Bronchial epithelial cell (primary cell): ENCODE measurements at places on chromosomes 3 and 15. TPM values are rescaled to one million over a fixed set of nuclear protein-coding genes. Genes with fewer than 3 reads are reported as not detected.

DNA sequence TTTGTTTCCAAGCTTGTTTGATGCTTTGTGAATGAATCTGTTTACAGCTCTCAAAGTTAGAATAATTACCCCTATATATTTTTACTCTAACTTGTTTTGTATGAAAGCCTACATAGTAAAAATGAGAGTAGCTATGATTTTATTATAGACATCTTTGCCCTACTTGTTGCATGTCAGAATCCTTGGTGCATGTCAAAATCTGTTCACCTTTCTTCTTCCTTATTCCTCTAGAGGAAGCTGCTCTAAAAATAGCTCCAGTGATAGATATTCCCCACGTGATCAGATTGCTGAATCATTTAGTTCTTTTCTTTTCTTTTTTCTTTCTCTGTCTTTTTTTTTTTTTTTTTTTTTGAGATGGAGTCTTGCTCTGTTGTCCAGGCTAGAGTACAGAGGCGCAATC is 39.8 kb downstream of the LRRC49 start:
- peak; percentile 23 for DNase-seq

DNA sequence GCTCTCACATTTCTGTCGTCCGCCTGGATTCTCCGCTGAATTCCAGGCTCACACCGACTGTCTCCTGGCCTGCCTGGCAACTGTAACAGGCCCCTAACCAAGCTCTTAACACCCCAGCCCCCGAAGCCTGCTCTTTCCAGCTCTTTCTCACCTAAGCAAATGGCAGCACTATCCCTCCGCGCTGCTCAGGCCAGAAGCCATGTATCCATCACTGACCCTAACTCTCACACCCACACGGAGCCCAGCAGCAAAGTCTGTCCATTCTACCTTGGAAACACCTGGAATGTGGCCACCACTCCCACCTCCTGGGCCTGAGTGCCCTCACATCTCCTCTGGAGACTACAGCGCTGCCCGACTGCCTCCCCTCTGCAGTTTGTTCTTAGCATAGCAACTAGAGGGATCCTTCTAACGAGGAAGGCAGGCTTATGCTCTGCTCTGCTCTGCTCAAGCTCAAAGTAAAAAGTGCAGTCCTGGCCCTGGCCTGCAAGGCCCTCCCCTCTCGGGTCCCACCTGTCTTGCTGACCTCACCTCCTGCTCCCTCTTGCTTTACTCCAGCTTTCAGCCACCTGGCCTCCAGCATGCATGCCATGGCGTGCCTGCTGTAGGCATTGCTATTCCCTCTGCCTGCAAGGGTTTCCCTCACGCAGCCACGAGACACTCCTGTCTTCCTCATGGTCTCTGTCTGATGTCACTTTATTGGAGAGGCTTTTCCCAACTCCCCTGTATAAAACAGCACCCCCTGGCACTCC is 27.2 kb downstream of the FEM1B start:
- DNase-seq, result peak; percentile 86

The SLC6A1 gene
- total RNA-seq, result not detected in 2 replicates

The SPINK8 gene
- total RNA-seq, result not detected in 2 replicates

- DNase-seq, result no peak
Measured at GRCh38 chr3:57062101-57062631, 1.7 kb downstream of the SPATA12 start.

GRCh38 chr3:136938334-136938733 is 19.4 kb upstream of the IL20RB start:
- peak; percentile 64 for DNase-seq

GRCh38 chr3:61184956-61185355 is 66.3 kb downstream of the FHIT start:
- DNase-seq, result no peak

GRCh38 chr3:140974900-140975299 is 33.3 kb downstream of the SLC25A36 start:
- no peak for DNase-seq

The RAMAC gene
- 83.7 and 100 TPM in 2 replicates for total RNA-seq

GRCh38 chr3:50256978-50257890 is 11.7 kb upstream of the SEMA3B start:
- DNase-seq, result no peak

The CCR2 gene
- total RNA-seq, result 0.13 TPM in 1 of 2 replicates, not detected in the other

GRCh38 chr3:171835116-171835515 is 8.0 kb upstream of the TMEM212 start:
- no peak for DNase-seq

DNA sequence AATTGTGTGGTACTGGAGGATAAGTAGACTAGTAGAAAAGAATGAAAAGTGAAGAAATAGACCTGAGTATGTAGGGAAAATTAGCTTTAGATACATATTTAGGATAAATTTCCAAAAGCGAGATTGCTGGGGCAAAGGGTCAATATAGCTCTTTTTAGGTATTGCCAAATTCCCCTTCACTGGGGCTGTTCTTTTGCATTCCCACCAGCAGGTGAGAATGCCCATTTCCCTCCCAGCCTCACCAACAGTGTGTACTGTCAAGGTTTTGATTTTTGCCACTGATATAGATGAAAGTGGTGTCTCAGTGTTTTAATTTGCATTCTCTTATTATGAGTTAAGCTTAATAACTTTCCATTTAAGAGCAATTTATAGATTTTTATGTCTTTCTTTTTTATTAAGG is 35.7 kb upstream of the BHLHE40 start:
- DNase-seq, result no peak

- DNase-seq, result peak; percentile 58
Measured at GRCh38 chr3:188978421-188979171, 193.2 kb upstream of the TPRG1 start.

The CCRL2 gene
- total RNA-seq, result 0.13 and 0.26 TPM in 2 replicates

The RASGRF1 gene
- total RNA-seq, result under 0.01 TPM in 1 of 2 replicates, not detected in the other

DNA sequence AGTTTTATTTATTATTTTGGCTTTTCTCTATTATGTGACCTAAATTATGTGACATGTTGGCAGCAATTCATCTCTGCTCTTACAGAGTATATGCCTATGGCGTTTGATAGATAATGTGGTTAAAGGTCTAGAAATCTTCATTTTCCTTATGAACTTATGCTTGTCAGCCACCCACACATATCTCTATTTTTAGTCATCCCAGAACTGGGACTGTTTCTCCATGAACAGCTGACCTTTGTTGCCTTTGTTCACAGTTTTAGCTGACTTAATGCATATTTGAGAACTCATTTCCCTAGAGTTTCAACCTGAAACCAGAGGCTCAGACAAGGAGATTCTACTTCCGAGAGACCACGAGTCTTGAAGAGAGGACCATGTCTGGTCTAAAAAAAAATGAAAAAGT is 176.5 kb downstream of the RAP2B start:
- peak; percentile 21 for DNase-seq

DNA sequence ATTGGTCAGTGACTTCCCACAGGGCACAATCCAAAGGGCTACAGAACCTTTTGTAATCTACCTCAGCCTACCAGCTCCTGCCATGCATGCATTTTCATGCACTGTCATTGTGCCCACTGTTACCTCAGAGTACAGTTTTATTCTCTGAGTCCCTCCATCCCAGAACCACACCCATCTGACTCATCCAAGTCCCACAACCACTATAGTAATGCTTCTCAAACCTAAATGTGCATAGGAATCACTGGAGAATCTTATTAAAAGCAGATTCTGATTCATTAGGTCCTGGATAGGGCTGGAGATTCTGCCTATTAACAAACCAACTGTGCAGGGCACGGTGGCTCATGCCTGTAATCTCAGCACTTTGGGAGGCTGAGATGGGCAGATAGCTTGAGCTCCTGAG is 3.7 kb upstream of the B3GALNT1 start:
- DNase-seq, result peak; percentile 71

DNA sequence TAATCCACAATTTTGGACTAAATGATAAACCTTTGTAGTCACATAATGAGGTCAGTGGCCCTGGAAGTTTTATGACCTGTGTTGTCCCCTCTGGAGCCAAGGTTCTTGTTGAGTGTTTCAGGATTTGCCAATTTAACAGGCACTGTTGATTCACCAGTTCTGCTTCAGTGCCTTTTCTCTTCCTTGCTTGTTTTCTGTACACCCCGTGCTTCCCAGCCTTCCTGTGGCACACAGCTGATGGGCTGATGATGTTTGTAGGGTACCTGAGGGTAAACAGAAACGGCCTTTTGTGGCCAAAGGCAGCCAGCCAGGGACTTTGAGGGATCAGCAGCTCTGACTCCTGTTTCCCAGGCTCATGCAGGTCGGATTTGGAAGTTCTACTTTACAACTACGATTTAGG is 13.3 kb downstream of the GYG1 start:
- no peak for DNase-seq

DNA sequence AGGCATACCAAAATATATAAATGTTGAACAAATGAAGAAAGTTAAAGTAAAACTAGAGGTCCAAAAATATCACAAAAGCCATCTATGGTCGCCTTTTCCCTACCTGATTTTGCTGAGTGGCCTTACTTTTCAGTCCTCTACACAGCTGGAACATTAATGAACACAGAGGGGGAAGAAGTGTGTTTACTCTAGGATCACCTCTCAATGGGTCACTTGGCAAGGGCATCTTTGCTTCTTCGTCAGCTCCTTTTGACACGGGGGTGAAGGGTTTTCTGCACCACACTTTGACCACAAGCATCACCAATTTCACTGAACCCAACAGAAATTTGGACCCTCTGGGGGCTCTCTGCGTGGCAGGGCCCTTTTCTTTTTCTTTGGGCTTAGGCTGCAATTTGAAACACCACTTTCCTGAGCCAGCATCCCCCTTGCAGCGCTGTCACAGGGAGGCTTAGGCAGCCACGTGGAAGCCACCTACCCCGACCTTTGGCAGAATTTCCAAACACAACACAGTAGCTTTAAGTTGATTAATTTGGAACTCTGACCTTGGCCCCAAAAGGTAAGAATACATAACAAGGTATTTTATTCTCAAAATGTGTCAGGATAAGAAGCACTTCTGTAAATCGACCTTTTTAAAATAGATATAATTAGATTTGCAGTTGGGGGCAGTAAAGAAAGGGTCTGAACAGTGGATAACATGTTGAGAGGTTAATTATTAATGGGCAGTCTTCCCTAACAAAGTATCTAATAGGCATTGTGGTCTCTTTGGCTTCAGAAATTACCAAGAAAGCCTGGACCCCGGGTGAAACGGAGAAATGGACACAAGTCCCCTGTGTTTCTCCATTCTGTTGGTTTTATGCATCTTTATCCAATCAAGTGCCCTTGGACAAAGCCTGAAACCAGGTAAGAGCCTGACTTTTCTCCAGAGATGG is at the start of gene LIPC:
LIPC (plus strand) TSS at position 771 of the 929 bp plus-strand sequence; CDS start at position 813, 42 bp downstream.
- DNase-seq, result no peak

The PROK2 gene
- not detected in 2 replicates for total RNA-seq

The GUCA1C gene
- total RNA-seq, result not detected in 2 replicates

The TRPM1 gene
- under 0.01 and 0.13 TPM in 2 replicates for total RNA-seq
